Stimulated activated CD8-positive, alpha-beta memory T cell treated with anti-CD3 and anti-CD28 coated beads, Interleukin-15, amount 100 ng/mL, for 1 hour (primary cell): ENCODE measurements at places on chromosomes 2 and 18.

- DNase-seq: no peak
These were observed 61.1 kb upstream of the XDH start for GRCh38 chr2:31475692-31476091.

- no peak for DNase-seq
These were observed 18.7 kb downstream of the IL36B start for GRCh38 chr2:113034016-113034415.

DNA sequence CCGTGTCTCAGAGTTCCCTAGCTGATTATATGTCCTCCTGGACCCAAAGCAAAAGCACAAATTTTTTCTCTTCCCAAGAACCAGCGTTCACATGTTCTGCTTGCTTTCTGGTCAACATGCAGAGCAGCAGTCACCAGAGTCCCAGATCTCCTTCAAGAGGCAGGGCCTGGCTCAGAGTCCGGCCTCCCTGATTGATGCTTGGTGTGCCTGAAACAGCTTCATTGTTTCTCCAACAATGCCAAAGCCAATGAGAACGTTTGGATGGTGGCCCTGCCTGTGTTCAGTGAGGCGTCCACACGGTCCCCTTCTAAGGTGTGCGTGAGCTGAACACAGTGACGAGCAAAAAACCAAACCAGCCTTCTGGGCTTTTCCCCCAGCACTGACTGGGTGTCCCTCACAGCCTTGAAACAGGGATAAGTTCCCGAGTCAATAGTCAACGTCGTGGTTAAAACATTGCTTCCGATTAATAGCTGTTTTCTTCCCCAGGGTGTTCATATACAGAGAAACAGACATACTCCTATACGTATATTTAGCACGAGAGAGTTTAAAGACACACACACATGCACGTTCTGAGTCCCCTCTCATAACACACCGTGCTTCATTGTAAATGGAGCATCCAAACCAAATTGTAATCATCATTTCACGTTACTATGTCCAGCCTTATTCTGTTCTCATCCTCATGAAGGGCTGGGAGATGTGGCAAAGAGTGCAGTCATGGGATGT lies 19.3 kb upstream of the POU3F3 start:
- DNase-seq: no peak

DNA sequence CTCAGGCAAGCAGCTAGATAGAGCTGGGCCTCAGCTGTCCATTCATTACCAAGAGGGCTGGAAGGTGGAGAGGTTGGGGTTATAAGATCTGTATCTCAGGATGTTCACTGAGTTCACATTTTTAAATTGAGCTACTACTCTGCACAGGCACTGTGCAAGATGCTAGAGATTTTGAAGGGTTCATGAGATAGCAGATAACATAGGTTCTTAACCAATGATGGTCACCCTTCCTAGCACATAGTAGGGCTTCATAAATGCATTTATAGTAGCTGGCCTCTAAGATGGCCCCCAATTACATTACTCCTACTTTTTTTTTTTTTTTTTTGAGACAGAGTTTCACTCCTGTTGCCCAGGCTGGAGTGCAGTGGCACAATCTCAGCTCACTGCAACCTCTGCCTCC lies 79.7 kb downstream of the DDX1 start:
- no peak for DNase-seq

GRCh38 chr2:210860276-210860675 lies 303.9 kb downstream of the CPS1 start:
- DNase-seq: no peak

DNA sequence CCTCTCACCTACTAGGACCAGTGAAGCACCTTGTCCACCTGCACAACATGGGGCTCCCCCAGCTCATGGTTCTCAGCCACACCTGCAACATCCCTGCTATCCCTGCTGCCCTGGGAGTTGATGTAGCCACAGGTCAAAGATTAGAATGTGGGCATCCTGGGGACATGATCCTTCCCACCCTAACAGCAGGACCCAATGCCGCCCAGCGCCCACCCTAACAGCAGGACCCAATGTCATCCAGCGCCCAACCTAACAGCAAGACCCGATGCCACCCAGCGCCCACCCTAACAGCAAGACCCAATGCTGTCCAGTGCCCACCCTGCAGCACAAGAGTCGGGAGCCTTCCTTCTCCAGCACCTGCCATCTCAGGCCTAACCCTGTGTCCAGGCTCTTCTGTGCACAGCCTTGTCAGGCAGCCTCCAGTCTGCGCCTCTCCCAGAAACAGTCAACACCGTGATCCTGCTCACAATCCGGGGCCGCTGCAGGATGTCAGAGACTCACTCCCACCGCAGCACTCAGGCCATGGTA lies 237.3 kb upstream of the SALL3 start:
- DNase-seq: no peak
